ENCODE measurements at places on chromosomes 16 and 17.
A peak's percentile ranks its signal among the peaks of the same experiment; 100 is the strongest.

DNA sequence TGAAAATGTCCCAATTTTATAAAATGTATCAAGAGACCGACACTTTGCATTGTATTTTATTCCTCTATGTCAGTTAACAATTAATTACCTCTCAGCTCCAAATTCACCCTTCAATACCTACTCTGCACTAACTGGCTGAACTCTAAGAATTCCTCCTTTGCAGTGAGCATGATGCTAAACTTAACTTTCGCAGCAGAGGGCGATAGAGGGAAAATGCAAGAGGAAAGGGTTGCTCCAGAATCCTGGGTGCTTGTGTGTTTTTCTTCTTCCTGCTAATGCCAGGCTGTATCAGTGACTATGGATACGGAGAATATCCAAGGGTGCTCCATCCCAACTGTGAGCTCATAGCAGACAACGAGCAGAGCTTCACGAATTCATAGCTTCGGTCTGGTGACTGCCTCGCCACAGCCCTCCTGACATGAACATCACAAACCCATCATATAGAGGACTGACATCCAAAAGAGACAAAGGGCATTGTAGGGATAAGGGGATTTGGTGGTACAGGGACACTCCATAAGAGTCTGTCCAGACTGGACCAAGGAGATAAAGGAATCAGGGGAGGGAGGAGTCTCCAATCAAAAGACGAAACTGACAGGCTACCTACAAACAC, 172.9 kb downstream of the STX8 start:
- no peak for DNase-seq

DNA sequence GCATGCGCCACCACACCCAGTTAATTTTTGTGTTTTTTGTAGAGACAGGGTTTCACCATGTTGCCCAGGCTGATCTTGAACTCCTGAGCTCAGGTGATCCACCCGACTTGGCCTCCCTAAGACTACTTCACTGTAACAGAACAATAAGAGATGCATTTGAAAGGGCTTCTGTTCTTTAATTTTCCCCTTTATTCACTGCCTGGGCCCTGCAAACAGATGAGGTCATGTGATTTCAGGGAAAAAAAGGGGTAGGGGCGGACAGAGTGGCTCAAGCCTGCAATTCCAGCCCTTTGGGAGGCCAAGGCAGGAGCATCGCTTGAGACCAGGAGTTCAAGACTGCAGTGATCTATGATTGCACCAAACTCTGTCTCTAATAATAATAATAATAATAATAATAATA, 36.3 kb downstream of the TMEM114 start:
- DNase-seq = no peak

- no peak for DNase-seq
Measured at GRCh38 chr16:71296584-71297340, 7.6 kb upstream of the CMTR2 start.

GRCh38 chr17:39208136-39208535, 8.1 kb downstream of the RPL19 start:
- no peak for DNase-seq

- DNase-seq = peak; percentile 56
Measured at GRCh38 chr17:65294181-65294719, 157.1 kb downstream of the RGS9 start.

DNA sequence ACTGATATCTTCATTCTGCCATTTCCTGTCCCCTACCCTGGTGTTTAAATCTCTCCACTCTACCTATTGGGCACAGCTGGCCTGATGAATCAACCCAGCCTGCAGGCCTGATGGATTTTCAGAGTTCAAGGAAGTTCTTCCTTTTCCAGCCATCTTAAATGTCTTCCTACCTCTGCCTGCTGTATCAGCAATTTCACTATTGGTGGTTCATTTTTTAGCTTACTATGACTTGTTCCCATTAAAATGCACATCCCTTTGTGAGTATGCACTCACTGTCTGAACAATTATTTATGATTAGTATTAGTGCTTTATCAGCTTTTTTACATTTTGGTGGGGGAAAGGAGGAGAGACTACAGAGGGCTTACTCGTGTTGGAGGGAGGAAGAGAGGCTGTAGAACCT, 48.6 kb upstream of the CRHR1 start:
- no peak for DNase-seq

- no peak for DNase-seq
Measured at GRCh38 chr17:79322211-79323123, 247.8 kb downstream of the ENGASE start.

DNA sequence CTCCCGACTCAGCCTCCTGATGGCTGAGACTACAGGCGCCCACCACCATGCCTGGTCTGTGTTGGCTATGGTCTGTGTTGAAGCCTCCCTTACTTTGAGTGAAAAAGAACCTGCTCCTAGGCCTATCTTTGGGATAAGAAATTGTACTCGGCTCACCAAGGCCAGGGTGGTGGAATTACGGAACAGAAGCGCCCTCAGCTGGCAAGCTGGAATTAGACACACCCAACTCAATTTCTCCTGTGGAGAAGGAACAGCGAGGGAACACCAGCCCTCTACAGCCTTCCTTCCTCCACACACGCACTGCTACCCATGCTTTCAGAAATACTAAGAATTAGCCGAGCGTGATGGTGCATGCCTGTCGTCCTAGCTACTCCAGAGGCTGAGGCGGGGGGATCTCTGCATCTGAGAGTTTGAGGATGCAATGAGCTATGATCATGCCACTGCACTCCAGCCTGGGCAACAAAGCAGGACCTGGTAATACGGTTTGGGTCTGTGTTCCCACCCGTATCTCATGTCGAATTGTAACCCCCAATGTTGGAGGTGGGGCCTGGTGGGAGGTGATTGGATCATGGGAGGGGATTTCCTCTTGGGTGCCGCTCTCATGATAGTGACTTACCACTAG, 40.1 kb upstream of the RBBP6 start:
- DNase-seq = no peak

GRCh38 chr17:78210111-78210510, 3.9 kb upstream of the BIRC5 start:
- DNase-seq = no peak

- DNase-seq = no peak
Measured at GRCh38 chr17:57441270-57441600, 184.9 kb downstream of the MSI2 start.

GRCh38 chr17:70642059-70642458, 472.7 kb downstream of the KCNJ2 start:
- no peak for DNase-seq

DNA sequence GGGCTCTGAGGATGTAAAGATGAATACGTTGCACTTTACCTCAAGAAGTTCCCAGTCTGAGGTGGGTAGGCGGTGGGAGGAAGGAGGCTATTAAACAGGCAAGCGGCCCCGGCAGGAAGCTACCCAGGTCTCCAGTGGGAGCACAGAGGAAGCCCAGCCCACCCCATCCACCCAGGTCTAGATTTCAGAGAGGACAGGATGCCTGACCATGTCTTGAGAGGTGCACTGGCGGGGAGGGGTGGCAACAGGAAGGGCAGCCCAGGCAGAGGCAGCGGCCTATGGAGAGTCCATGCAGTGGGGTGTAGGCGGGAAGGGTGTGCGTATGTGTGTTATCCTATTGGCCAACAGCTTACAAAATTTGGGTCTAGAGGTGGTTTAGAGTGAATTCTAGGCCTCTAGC, 13.9 kb downstream of the SARM1 start:
- no peak for DNase-seq

- DNase-seq = no peak
Measured at GRCh38 chr16:28011223-28011622, 52.3 kb downstream of the GSG1L start.

DNA sequence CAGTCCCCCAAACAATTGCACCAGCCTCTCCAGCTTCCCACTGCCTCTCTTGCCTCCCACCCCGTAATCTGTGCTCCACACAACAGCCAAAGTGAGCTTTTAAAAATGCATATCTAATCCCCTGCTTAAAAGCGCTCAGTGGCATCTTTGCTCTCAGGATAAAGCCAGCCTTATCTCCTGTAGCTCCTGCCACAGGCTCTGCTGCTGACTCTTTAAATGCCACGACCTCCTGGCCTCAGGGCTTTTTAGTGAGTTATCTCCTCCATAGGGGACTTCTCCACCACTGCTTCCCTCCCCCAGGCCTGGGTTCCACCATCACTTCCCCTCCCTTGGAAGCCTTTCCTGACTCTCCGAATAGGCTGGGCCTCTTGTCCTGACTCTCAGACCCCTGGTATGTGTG, 98.6 kb downstream of the GNAO1 start:
- no peak for DNase-seq

GRCh38 chr16:52022177-52022576, 524.8 kb downstream of the TOX3 start:
- no peak for DNase-seq

DNA sequence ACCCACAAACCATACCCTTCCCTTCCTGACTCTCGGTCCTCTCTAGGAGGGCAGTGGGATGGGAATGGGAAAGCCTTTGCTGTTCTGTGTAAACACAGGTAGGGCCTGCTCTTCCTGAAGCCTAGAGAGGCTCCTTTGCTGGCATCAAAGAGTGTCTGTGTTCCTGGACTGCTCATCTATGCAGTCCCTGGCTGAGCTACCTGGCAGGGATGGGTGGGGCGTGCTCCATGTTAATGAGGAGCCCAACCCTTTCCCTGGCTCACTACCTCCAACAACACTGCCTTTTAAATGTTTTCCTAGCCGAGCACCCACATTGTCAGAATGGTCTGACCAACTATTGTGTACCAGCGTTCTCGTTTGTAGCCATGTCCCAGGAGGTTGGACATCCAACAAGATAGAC, 26.6 kb upstream of the NAGLU start:
- no peak for DNase-seq

DNA sequence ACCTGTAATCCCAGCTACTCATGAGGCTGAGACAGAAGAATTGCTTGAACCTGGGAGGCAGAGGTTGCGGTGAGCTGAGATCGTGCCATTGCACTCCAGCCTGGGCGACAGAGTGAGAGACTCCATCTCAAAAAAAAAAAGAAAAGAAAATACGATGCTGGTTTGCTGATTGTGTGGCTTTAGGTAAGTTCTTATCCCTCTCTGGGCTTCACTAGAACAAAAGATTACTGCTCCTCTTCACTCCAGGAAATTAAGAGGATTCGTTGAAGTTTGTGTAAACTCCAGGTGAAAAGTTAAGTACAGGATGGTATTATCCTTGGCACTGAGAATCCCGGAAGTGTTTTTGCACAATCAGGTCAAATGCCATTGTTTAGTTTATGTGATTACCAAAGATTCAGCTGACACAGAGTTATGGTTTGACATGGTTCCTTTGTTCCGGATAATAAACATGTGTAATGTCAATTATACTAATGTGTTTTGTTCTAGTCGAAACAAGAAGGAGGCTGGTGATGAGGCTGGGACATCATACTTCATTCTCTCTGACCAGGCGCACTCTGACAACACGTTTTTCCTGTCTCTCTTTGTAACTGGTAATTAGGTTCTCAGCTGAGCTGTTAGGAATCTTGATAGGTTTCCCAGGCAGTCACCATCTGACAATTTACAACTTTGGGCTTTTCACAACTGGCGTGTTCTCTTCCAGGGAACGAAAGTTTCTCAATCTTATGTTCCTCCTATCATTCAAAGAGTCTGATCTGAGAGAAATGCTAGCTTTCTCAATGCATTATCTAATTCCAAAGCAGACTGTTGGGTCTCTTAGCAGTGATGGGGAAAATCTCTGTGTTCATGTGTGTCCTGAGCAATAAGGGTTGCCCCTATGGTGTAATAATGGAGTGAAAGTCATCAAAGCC, 10.8 kb upstream of the TAOK1 start:
- DNase-seq = no peak

DNA sequence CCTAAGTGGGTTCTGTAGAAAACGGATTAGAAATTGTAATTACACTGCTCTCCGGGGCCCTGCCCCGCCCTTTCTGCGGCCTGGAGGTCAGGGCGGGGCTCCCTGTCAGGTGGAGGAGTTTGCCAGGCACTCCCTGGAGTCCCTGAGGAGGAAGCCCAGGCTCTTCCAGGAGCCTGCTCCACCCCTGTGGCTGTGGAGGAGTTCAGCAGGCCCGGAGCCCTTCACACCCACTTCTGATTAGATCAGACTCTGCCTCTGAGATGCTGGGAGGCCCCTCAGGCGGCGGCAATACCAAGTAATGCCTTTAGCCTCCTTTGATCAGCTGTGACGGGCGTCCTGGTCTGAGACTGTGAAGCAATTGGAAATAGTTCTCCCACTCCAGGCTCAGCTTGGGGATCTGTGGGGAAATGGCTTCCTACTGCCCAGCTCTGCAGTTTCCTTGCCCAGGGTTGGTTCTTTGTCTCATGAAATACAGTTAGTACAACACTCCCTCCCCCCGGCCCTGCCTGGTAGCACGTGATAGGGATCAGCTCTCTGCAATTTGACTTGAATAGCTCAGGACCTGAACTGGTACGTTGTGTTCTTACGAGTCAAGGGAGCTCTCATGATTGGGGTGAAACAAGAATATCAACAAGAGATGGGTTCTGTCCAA, 22.3 kb downstream of the BAIAP2 start:
- no peak for DNase-seq

DNA sequence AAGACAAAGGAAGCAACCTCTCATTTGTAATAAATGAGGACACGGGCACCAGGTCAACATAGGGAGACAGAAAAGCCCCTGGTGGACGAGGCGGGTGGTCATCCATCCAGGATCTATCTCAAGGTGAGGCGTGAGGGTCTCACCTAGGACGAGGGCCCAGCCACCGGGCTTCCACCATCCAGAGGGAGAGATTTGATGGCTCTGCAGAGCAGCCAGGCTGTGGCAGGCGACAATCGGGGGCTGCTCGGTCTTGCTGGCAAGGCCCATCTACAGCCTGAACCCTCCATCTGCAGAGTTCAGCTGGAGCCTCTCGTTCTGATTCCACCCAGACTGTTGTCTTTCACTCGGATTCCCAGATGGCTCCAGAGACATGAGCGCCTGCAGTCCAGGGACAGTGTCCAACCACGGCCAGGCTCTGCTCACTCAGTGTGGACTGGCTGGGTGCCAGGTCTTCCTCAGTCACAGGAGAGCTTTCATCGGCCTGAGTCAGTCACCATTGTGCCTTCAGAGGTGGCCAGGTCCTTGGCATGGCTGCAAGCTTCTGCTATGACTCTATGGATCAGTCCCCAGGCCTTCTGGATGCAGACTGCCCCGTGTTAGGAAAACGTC, 5.9 kb downstream of the LITAFD start:
- peak; percentile 66 for DNase-seq

DNA sequence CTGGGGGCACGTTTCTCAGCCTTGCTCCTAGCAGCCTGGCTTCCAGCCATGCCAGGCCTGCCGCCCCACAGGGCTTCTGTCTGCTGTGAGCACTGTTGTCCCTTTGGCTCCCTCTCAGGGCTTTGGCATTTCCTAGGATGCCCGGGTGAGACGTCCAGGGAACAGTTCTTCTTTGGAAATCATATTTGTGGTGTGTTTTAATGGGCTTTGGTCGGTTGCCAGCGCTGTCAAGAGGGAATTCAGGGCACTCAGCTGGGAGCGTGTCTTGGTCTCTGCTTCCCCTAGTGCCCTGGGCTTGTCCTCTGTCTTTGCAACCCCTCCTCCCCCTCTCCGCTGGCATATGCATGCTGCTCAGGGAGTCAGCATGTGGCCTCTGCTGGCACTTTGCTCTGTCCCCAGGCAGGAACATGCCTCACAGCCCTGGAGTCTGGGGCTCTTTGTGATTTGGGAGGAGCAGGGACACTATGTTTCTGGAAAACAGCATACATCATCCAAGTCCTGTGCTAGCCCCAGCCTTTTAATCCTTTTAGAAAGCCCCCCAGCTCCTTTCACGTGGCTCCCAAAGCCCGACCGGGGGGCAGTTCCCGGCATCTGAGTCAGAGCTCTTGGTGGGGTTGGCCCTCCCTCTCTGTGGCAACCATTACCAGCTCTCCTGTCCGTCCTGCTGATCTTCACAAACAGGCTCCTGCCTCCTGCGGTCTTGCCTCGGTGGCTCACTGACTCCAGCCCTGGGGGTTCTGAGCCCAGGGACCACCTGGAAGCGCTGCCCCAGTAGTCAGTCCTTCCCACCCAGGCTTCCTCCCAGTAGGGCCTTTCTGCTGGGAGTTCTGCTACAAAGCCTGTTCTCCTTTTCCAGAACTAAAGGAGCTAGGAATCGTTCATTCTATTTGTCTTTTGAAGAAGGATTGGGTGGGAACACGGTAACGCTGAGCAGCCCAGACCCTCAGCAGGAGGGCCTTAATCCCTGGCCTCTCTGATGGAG, 26.7 kb downstream of the SAP30BP start:
- peak; percentile 97 for DNase-seq
